ENCODE measurements at places on chromosomes 3 and 15.

GRCh38 chr15:35442742-35443141 is 103.2 kb downstream of the DPH6 start:
- no peak for DNase-seq

DNA sequence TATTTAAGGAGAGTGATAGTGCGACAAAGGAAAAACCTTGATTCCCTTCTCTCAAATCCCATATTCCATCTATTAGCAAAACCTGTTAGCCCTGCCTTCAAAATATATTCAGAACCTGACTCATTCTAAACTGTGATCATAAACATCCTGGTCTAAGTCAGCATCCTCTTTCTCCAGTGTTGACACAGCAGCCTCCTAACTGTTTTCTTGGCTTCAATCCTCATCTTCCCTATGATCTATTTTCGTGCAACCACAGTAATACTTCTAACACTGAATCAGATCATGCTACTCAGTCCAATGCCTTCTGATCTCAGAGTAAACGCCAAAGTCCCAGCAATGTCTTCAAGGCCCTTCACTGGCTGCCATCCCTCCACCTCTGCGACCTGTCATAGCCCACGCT is 785.1 kb downstream of the EDEM1 start:
- DNase-seq, result no peak

GRCh38 chr15:34665498-34666116 is 82.2 kb upstream of the GOLGA8B start:
- no peak for DNase-seq

- no peak for DNase-seq
Observed at GRCh38 chr3:114406922-114407321, 113.1 kb downstream of the TIGIT start.

DNA sequence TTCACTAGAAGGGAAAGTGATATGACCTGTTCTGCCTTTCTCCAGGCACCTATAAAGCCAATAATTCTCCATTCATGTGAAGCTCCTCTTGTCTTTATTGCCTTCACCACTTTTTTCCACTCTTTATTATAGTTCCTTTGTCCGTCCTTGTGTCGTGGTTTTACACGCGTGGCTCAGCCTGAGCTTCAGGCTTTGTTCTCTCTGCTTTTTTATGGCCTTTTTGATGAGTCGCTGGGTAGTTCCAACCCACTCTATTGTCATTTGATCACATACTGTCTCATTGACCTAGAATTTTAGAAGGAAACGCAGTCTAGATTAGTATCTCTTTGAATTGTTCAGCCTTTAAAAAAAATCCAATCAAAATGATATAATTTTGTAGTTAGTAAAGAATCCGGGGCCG is 403.2 kb downstream of the PTPRG start:
- no peak for DNase-seq

Measured in GM18507 (cell line).